ENCODE measurements at places on chromosomes 7 and 10. TPM values are rescaled to one million over a fixed set of nuclear protein-coding genes. Genes with fewer than 3 reads are reported as not detected.

The PNLIPRP2 gene
- 1.3 TPM for polyA plus RNA-seq

The CLRN3 gene
- polyA plus RNA-seq = 0.25 TPM

The DNAH11 gene
- polyA plus RNA-seq = under 0.01 TPM

The NPC1L1 gene
- 0.20 TPM for polyA plus RNA-seq

GRCh38 chr7:91007371-91007770 lies 256.9 kb upstream of the FZD1 start:
- no peak for DNase-seq

DNA sequence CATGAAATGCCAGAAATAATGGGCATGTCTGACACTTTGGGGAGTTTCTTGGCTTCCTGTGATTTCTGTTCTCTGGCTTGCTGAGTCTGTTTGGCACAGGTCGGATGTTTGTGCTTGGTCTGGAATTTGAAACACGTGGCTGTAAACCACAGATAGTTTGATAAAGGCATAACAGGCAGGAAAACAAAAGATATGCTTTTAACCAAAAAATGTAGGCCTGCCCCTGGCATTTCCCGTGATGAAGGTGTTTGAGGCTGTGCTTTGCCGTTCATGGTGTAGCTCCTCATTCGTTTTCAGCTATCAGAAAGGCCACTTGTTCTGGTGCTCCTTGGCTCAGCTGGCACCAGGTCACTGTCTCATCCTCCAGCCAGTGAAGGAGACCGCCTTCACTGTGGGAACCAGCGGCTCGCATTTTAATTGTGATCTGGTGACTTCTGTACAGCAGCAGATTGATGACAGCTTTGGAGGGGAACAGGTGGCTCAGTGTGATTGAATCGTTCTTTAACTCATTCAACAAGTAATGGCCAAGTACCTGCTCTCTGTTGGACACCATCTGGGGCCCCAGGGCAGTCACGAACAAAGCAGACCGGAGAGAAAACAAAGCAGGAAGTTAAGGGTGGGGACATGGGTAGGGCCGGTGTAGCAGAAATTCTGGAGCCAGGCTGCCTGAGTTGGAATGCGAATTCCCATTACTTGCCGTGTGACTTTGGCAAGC lies 111.5 kb downstream of the CCNY start:
- DNase-seq = peak; percentile 51

DNA sequence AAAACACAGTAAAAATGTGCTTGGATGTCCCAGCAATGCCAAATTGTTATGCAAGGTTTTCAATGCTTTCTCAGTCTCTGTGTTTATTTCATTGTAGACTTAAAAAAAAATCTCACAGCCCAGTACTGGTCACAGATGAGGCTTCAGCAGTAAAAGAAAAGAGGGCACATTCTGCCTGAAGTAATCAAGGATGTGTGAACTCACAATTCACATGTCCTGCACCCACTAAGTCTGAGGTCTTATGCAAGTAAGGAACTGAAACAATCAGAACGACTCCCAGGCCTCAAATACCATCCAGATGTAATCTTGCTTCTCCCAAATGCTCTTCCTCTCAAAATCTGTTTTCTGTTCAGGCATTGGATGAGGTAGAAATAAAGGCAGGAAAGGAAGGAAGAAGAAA lies 33.7 kb downstream of the ADRB1 start:
- DNase-seq = no peak

GRCh38 chr7:131000873-131001272 lies 266.9 kb upstream of the KLF14 start:
- DNase-seq = no peak

DNA sequence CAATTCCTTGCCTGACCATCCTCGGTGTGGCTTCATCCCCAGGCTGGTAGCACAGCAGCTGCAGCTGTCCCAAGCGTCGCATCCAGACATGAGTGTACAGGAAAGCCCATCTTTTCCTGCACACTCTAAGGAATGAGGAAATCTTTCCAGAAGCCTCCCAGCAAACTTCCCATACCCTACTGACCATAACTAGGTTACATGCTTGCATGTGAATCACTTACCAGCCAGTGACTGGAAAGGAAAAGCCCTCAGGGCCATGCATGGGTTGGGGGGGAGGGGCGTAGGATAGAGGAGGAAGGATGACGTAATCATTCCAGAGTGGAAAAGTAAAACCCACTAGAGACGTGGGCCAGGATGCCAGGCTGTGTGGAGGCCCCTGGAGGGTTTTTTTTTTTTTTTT lies 18.9 kb upstream of the ZNF212 start:
- DNase-seq = no peak

- no peak for DNase-seq
Observed at GRCh38 chr7:150791304-150791703, 8.9 kb downstream of the TMEM176B start.
